Esophagus mucosa (tissue), 1 donor: ENCODE measurements at places on chromosomes 5 and 9.
A peak's percentile ranks its signal among the peaks of the same experiment; 100 is the strongest.

- no peak for ATAC-seq
Observed at GRCh38 chr9:16180546-16180945, 627.7 kb downstream of the CCDC171 start.

- no peak for ATAC-seq
Observed at GRCh38 chr5:62979472-62979871, 400.9 kb downstream of the LRRC70 start.

GRCh38 chr5:17832949-17833745 lies 198.9 kb downstream of the TAF11L14 start:
- no peak for ATAC-seq

- ATAC-seq = no peak
Observed at GRCh38 chr9:92665836-92666235, 4.1 kb downstream of the IPPK start.

- no peak for ATAC-seq
Observed at GRCh38 chr5:166712447-166713185, 1578.8 kb upstream of the WWC1 start.

- peak; percentile 13 for ATAC-seq
Observed at GRCh38 chr9:121773954-121774714, 122.7 kb downstream of the DAB2IP start.

DNA sequence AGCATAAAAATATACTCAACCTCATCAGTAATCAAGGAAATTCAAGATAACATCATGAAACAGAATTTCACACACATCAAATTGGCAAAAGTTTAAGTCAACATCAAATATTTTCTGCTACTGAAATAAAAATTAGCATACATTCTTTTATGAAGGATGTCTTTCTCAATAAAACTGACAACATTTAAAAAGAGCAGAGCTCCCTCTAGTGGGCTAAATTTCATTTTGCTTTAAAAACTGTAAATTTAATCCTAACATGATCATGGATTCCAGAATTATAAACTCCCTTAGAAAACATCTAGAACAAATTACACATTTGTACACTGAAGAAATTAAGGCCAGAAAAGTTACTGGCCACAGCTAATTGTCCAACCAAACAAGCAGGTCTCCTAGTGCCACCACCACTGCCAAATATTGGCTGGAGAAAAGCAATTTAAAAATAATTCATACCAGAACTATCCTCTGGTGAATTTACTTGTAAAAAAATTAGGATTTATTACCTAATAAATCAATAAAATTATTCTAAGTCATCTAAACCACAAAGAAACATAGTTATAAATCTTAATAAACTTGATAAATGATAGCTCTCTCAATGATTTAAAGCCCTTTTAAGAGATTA lies 31.2 kb downstream of the DEPDC1B start:
- ATAC-seq = no peak

GRCh38 chr5:139131921-139132432 lies 66.2 kb downstream of the SIL1 start:
- ATAC-seq = no peak

DNA sequence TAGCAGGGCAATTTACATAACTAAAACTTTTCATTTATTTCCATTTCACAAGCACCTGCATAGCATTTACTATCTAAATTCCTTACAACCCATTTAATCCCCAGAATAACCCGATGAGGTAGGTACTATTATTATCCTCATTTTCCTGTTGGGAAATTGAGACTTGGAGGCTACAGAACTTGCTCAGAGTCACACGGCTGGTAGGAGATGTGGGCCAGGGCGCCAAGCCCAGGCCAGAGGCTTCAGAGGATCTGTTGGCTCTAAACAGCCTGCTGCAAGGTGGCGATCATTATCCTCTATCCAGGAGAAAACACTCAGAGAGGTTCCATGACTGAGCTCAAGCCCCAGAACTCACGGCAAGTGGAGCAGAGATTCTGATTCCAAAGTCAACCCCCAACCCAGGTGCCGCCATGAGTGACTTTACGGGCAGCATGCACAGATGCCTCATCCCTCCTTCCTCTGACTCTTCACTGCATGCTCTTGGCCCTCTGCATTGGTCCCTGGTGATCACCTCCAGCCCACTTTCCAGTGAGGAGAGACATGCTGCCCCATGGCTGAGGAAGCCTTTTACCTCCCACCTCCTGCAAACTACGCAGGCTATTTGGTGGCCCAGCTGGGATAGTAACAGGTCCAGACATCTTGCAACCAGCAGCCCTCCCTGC lies 168.4 kb upstream of the FSTL4 start:
- peak; percentile 20 for ATAC-seq

- no peak for ATAC-seq
Observed at GRCh38 chr5:101520417-101520816, 617.3 kb upstream of the ST8SIA4 start.

DNA sequence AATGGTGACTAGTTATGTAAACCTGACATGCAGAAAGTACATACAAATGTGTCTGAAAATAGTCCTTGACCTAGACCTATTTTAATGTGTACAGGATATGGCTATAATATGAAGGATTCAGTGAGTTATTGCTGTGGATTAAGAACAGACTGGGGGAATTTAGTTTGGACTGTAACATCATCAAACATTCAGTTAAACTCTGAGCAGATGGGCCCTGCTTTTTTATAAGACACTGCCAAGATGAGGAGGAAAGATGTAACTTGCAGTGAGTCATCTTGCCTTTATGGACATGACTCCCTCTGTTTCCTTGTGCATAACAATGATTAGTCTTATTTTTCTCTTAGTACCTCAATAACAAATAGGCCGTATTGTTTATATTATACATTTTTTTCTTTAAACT lies 12.2 kb downstream of the PPP3R2 start:
- ATAC-seq = no peak

DNA sequence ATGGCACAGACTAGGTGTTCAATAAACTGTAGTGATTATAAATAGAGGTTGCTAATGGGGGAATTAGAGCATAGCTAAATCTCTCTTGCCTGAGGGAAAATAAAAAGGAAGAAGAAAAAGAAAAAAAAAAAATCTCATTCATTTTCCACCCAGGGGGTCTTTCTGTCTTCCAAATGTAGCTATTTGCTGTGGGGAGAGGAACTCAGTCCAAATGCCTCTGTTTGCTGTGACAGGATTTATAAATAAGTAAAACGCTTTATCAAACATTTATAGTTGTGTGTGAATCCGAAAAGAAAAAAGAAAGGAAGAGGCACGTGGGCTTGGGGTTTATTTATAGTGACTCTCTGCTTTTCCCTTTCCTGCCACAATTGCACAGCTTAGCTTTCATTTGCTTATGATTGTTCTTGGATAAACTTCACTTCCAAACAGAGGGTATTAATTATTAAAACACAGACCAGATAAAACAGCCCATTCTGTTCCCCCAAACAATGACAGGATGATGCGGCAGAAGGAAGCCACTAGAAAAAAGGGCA lies 245.7 kb downstream of the ASTN2 start:
- no peak for ATAC-seq

DNA sequence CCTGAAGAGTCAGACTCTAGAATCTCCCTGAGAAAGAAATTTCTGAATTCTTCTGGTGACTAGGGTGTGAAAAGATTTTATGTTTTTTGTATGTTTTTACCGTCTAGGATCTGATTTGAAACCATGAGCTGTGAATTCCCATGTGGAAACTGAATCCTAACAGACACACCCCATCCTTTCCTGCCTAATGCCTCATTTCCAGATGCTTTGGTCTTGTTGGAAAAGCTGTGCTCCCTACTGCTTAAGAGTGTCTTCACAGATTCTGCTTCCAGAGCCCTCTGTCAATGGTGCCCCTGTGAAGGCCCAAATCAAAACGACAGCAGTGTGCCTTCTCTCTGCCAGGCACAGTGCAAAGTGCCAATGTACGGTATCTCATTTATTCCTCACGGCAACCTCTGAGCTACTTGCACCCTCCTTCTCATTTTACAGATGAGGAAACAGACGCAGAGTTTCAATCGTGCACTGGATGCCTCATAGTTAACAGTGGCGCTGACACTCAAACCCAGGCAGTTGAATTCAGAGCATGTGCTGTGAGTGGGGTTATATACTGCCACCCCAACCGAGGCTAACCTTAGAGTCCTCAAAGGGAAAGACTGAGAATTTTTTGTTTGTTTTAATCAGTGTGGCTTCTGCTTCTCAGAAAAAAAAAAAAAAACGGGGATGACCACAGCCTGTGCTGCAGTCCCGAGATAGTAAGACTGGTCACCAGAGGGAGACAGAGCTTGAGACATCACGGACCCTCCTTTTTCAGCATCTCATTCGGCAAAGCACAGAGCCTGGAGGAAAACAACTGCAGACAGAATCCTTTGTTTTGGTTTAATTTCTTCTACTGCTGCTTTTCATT lies 188.4 kb downstream of the SNCAIP start:
- ATAC-seq = peak; percentile 22

- ATAC-seq = peak; percentile 74
Observed at GRCh38 chr9:94929369-94929756, 202.9 kb downstream of the AOPEP start.

DNA sequence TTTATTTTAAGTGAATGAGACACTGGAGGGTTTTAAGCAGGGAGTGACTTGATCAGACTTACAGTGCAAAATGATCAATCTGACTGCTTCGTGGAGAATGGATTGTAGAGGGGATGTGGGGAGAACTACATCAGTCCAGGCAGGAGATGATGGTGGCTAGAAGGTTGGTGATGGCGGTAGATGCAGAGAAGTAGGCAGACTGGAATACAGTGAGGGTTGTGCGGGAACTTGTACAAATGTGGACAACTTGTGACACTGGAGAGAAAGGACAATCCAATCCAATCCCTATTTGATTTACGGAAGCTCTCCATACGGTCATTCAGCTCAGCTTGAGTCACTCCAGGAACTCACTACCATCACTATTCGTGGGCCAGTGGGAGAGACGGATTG lies 593 bp downstream of the TIGD6 start:
- ATAC-seq = peak; percentile 67

- ATAC-seq = peak; percentile 87
Observed at GRCh38 chr5:31771500-31771899, 132.6 kb downstream of the PDZD2 start.

GRCh38 chr9:70285981-70286598 lies 27.3 kb downstream of the SMC5 start:
- no peak for ATAC-seq

DNA sequence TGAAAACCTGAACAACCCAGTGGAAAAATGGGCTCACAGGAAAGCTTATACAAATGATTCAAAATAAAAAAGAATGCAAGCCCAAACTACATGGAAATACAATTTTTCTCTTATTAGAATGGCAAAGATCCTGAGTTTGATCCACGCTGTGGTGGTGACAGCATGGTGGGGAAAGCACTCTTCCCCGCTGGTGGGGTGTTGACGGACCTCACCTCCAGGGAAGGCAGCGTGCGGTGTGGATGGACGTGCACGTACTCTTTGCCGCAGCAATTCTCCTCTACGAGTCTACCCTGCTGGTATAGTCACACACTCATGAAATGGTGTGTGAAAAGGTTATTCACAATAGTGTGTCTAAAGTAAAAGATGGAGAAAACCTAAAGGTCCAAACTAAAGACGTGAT lies 5.9 kb upstream of the ZFP62 start:
- ATAC-seq = no peak

DNA sequence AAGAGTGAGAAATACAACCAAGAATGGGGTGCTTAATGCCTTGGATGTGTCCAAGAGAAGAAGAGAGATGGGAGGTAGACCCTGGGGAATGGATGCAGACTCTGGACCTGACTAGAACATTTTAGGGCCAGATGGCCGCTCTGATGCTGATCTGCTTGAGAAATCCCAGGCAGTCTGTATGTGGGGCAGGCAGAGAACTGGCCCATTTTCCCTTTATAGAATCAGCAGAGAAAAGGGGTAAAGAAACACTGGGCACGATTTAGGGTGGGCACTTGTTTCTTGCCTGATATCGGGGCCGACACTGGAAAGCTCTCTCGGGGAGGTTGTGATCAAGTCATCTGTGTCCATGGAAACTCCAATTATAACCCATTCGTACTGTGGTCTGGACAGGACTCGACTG lies 118.5 kb upstream of the FSTL4 start:
- ATAC-seq = no peak

- ATAC-seq = no peak
Observed at GRCh38 chr5:93954421-93955069, 213.1 kb upstream of the POU5F2 start.

DNA sequence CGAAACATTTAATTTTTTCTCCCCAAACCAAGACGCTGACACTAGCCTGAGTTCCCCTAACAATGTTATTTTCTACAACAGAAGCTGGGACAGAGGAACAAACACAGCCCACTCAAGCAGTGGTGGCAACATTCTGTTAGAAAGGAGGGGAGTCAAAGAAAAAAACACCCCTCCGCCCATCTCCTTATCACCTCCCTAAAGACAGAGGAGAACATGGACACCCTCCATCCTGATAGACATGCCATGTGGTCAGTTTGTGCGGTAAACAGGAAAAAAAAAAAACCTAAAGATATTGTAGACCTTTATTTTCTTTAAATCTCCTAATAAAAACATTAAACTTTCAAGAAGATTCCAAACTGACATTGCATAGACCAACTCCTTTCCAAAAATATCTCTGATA lies 2.9 kb upstream of the DPM2 start:
- ATAC-seq = no peak

DNA sequence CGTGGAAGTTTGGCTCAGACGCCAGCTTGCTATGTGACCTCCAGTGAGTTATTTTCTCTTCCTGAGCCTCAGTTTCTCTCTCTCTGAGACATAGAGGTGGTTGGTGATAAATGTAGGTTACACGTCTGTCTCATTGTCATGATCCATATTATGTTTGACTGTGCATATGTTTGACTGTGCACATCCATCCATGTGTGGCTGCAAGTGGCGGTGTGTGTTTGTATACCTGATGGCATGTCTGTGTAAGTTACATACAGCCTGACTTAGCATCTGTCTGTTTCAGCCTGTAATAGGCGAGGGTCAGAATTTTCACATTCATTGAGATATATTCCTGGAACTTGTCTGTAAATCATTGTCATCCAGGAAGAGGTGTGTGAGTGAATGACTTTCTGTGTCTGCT lies 3.3 kb downstream of the SPARC start:
- no peak for ATAC-seq

GRCh38 chr5:179371681-179372680 lies 26.7 kb upstream of the ADAMTS2 start:
- peak; percentile 6 for ATAC-seq

DNA sequence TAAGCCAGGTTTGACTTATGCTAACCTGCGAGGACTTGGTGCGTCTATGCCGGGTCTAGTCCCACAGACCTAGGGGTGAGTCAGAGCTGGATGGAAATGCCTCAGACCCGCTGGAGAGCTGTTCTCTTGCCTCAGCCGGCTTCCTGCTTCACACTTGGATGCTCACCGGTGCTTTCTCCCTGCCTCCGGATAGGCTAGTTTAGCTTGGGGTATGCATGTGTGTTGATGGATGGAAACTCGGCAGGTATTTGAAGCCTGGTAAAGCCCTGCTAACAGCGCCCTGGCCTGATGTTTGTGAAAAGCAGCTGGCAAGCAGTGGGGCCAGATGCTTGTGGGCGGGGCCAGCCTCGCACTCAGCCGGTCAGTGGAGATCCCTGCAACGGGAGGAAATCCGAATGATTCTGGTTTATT lies 29.3 kb downstream of the PRRC2B start:
- peak; percentile 93 for ATAC-seq

DNA sequence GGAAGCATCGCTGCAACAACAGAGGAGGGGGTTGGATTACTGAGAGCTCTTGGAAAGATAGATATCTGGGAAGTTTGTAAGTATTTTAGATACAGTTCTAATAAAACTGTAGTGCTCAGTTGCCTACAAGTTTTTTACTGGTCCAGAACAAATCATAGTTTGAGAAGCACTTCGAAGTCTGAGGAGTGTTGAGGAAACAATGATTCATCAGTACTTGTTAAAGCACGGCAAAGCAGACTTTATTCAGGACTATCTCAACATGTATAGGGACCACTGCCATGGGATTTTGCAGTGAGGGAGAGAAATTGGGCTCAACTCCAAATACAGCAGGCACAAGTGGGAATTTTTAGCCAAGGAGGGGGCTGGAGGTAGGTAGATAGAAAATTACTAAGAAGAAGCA lies 25.3 kb upstream of the RECK start:
- no peak for ATAC-seq
